CD4-positive, alpha-beta T cell (primary cell): ENCODE measurements at places on chromosomes 2 and 18. TPM values are rescaled to one million over a fixed set of nuclear protein-coding genes. Genes with fewer than 3 reads are reported as not detected.

- H3K27me3 ChIP-seq, result no peaks in the 10 kb centered on the region
- no peak for DNase-seq
- no peak overlapping the region for H3K27ac ChIP-seq
- H3K36me3 ChIP-seq, result peaks cover 8% of the 10 kb centered on the region
- no peak overlapping the region for H3K4me3 ChIP-seq
Observed at GRCh38 chr2:174670446-174670845, 72.8 kb upstream of the WIPF1 start.

DNA sequence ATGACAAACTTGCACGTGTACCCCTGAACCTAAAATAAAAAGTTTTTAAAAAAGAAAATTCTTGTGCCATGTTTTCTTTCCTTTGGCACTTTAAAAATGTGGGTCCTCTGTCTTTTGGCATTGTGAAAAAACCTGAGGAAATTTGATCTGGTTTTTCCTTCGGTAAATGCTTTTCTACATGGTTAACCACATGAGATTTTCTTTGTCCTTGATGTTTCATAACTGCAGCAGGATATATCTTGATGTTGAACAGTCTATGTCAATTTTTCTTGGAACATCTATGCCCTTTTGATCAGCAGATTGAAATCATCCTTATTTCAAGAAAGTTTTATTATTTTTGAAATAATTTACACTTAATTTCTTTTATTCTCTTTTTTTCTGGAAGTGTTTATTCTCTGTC is 109.1 kb downstream of the TMEM17 start:
- no peak overlapping the region for H3K4me3 ChIP-seq
- DNase-seq, result no peak
- H3K27ac ChIP-seq, result no peak overlapping the region
- no peaks in the 10 kb centered on the region for H3K4me1 ChIP-seq
- H3K36me3 ChIP-seq, result no peaks in the 10 kb centered on the region

DNA sequence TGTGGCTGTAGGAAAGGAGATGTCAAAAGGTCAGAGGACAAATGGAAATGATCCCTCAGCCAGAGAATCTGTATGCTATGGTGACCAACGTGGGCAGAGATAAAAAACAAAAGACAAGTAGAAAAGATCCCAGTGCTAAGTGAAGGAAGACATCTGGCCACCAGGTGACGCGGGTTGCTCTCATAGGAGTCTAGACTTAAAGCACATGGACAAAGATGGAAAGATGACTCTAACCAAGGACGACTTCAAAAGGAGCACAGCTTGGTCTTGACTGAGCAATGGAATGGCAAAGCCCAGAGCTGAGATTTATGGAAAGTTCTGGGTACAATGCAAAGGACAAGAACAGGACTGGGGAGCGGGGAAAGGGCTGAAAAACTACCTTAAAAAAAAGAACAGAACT is 96.8 kb downstream of the CLIP4 start:
- no peak overlapping the region for H3K27ac ChIP-seq
- H3K4me1 ChIP-seq, result no peaks in the 10 kb centered on the region
- DNase-seq, result no peak
- no peak overlapping the region for H3K4me3 ChIP-seq
- peaks cover 4% of the 10 kb centered on the region for H3K36me3 ChIP-seq

DNA sequence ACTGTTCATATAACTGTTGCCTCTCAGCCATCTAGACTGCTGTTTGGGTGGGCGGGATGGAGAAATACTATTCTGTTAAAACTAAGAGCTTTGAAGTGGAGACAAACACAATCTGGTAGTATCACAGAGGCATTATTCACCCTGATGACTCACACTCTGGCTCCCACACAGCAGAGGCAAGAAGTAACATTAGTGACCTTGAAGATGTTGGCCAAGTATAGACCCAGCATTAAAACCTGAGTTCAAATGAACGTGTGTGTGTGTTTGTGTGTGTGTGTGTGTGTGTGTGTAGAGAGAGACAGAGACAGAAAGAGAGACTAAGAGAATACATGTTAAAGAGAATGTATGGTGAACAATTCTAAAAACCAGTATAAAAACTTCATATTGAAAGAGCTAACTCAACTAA is 22.5 kb upstream of the ACVR1 start:
- H3K4me3 ChIP-seq, result peak overlapping the region; percentile 24
- H3K36me3 ChIP-seq, result no peaks in the 10 kb centered on the region
- peaks cover 63% of the 10 kb centered on the region for H3K4me1 ChIP-seq
- H3K27me3 ChIP-seq, result no peaks in the 10 kb centered on the region
- DNase-seq, result peak; percentile 55

- DNase-seq, result no peak
- H3K36me3 ChIP-seq, result no peaks in the 10 kb centered on the region
- no peaks in the 10 kb centered on the region for H3K4me1 ChIP-seq
- no peak overlapping the region for H3K27ac ChIP-seq
Observed at GRCh38 chr2:238763471-238763995, 84.4 kb upstream of the TWIST2 start.

DNA sequence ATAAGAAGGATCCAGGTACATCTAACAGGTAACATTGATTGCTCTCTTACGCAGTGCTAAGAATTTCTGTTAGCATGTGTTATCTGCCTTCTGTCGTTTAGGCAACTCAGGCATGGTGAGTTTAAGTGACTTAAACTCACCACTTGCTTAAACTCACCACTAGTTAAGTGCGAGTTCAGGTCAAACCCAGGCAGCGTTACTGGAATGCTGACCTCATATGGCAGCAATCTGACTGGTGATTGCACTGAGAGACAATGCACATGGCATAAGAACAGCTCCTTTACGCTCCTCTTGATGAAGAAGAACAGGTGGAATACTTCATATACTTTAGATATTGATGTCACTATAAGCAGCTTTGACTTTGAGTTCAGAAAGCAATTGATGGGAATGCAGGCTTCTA is 954.1 kb downstream of the SOCS6 start:
- H3K36me3 ChIP-seq, result no peaks in the 10 kb centered on the region
- no peak overlapping the region for H3K4me3 ChIP-seq
- no peaks in the 10 kb centered on the region for H3K27me3 ChIP-seq
- H3K4me1 ChIP-seq, result no peaks in the 10 kb centered on the region

- H3K27me3 ChIP-seq, result no peaks in the 10 kb centered on the region
- H3K4me3 ChIP-seq, result no peak overlapping the region
- H3K4me1 ChIP-seq, result no peaks in the 10 kb centered on the region
- H3K36me3 ChIP-seq, result no peaks in the 10 kb centered on the region
- DNase-seq, result no peak
Observed at GRCh38 chr2:173696274-173696673, 268.9 kb downstream of the SP3 start.

Gene POTEI
- total RNA-seq, result not detected

Gene SAG
- 0.22 TPM for total RNA-seq

Gene TYW5
- total RNA-seq, result 15.0 TPM
